ENCODE measurements at places on chromosomes 12 and 14.
A peak's percentile ranks its signal among the peaks of the same experiment; 100 is the strongest.

DNA sequence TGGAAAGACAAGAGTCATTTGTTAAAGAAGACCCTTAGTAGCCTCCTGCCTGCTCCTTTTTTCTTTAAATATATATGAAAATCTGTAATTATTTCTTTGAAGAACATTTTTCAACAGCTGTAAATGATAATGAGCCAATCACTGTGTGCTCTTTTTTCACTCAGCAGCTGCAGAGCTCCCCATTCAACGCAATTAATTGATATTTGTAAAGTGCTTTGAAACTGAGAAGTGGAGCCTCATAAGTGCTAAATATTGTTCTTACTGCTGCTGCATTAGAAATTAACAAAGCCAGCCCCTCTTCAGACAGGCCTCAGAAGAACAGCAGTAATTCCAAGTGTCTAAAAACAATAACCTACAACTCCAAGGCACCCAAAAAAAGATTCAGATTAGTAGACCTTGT is 224.3 kb downstream of the GXYLT1 start:
- DNase-seq, result no peak

DNA sequence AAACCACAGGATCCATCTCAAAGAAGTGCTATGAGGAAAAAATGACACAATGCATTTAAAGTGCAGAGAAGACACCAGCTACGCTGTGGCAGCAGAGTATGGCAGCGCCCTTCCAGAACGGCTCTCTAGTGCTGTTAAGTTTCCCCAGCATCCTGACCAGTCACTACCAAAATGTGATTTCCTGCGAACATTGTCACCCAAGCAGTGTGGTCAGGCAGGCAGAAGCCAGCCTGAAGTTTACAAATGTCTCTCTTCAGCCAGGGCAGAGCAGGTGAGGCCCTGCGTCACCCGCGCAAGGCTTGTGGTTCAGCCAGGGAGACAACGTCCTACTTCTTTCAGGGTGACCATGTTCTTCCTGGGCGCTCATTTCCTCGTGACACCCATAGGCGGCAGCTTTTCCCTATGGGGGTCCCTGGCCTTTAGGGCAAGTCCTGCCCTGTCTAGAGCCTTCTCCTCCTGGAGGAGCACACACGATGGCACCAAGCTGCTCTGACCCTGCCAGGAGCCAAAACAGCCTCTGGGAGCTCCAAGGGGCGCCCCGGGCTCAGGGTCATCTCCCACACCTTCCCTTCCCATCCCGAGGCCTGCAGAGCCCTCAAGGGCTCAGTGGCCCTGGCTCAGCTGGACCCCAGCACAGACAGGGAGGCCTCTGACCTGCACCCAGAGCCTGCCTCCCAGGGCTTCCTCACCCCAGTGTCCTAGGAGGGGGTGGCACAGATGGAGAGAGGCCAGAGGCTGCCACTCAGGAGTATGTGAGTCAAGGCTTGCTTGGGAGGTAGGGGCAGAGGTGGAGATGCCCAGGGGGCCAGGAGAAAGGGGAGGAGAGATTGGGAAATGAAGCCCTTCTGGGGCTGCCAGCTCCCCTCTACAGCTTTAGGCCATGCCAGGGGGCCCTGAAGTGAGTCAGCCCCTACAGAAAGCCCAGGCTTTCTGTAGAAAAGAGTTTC is 41.9 kb downstream of the PSMA6 start:
- peak; percentile 47 for DNase-seq

DNA sequence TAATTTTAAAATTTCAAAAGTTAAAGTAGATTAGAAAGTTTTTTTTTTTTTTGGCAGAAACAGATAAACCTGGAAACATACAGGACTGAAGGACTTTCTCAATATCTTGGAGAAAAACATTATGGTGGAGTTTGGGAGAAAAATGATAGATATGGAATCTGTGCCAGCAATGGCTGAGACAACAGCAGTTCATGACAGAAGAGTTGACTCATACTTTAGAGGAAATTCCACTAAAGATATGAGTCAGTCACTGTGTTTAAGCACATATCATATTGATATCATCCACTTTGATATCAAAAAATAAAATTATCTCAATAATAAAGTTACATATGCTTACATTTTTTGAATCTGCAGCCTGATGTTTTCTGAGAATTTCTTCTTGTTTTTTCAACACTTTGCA is 193.9 kb upstream of the OR4E1 start:
- no peak for DNase-seq

GRCh38 chr14:104182857-104183425 is 44.6 kb downstream of the KIF26A start:
- DNase-seq, result no peak

- DNase-seq, result no peak
Measured at GRCh38 chr14:34782031-34782430, 67.6 kb upstream of the CFL2 start.

- DNase-seq, result no peak
Measured at GRCh38 chr12:69500631-69501030, 30.4 kb downstream of the FRS2 start.

- peak; percentile 56 for DNase-seq
Measured at GRCh38 chr14:91244501-91244901, at the start of gene GPR68. Gene GPR68, minus strand, starts transcription at chr14:91244704. Its CDS starts 9,654 bp downstream, at chr14:91235050.

- DNase-seq, result peak; percentile 58
Measured at GRCh38 chr14:39488600-39488999, 56.4 kb upstream of the FBXO33 start.

DNA sequence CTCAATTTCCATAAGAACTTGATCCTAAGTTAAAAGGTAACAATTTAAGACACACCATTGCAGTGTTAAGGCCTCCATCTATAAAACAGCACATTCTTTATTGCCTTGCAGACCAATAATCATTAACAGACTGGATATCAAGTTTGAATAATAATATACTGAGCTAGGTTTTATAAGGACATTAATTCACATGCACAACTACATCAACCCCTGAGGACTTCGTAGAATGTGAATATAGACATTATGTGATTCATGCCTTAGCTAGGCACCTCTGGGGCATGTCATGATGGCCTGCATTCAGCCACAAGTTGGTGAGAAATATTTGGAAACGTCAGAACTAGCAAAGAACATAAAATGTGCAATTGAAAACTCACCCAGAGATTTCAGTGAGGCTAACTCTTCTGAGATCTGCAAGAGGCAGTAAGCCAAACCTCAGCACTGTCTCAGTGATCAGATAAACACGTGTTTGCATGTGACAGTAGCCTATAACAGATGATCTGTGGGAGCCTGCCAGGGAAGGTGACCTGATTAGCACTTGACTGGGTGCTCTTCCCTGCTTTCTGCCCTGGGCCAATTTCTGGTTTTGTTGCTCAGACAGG is 492.2 kb downstream of the FLRT2 start:
- no peak for DNase-seq

GRCh38 chr12:9260931-9261330 is 52.7 kb upstream of the PZP start:
- DNase-seq, result no peak

GRCh38 chr12:109385339-109386058 is 37.8 kb downstream of the MYO1H start:
- no peak for DNase-seq

- DNase-seq, result no peak
Measured at GRCh38 chr14:55352201-55352600, 59.4 kb downstream of the ATG14 start.

DNA sequence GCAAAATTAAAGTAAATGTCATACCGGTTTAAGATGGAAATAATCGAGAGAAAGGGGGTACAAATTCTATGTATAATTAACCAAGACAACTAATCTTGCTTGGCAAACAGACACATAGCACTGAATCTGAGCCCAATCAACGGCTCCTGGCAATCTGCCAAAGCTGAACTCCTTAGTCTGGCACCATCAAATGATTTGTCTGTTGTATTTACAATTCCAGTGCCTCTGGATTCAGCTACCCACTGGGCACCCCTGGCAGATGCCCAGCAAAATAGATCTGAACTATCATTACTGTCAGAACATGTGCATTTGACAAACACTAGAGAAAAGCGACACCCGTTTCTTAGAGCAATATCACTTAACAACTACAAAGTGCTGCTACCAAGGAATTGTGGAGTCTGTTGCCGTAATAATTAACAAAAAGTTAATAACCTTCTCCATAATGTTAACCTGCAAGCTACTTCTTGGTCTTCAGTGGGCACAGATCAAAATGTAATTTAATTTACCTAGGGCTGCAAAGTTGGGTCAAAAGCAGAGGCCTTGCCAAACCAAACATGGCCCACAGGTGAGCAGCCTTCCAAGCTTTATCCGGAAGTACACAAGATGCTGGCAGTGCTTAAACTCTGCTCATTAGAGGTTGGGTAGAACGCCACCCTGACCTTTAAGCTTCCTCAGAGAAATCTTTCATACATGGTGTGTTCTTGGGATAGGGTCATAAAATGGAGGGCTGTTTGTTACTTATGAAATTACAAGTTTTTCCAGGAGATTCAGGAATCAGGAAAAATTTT is 7.6 kb downstream of the EGLN3 start:
- DNase-seq, result no peak

GRCh38 chr12:122081697-122082221 is 3.2 kb downstream of the MLXIP start:
- DNase-seq, result no peak

DNA sequence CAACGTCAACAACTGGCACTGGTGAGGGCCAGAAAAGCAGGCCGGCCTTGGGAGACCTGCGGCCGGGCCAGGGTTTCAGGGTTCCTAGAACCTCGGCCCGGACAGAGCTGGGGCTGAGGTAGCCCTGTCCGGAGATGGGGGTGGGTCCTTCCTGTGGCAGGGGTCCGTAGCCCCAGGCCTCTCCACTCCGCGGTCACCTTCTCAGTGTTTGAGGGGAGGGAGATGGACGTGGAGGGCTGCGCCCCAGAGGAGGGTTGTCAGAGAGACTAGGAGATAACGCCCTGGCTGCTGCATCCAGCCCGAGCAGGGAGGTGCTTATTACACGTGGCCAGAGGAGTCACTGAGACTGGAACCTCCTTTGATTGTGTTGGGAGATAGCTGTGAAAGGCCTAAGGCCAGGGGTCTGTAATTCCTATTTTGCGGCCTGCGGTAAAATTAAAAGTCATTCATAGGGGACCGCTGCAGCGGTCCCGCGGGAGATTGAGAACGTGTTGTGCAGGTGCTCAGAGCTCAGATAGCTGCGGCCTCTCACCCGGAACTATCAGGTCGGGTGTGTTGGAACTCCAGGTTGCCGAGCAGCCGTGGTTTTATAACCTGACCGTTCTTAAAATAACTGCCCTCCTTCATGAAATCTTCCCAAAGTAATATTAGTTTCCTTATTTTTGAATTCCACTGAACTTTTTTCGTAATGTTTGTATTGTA is 507 bp downstream of the AHSA1 start:
- no peak for DNase-seq

GRCh38 chr12:14185427-14186192 is 179.9 kb upstream of the ATF7IP start:
- DNase-seq, result no peak

- DNase-seq, result no peak
Measured at GRCh38 chr12:106181401-106182114, 42.8 kb upstream of the NUAK1 start.

DNA sequence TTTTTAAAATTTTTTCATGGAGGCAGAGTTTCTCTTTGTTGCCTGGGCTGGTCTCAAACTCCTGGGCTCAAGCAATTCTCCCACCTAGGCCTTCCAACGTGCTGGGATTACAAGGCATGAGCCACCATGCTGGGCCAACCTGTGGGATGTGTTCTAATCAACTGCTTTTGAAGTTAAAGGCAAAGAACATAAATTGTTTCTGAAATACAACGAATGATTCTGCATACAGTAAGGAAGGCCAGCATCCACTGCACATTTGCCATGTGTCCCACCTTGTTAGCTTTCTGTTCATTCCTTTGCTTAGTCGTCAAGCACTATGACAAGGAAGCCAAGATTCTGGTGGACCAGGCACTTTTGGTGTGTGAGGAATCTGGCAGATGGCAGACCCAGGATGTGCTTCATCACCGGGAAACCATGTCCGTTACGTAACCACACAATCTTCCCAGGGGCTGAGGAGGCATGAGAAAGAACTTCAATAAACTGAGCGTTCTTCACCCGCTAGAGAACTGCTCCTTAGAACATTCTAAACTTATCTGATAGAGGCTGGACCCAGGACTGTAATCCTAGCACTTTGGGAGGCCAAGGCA is 24.5 kb downstream of the MOK start:
- DNase-seq, result no peak

GRCh38 chr14:33404964-33405574 is 466.4 kb downstream of the NPAS3 start:
- no peak for DNase-seq

GRCh38 chr12:128801879-128802391 is 21.8 kb downstream of the SLC15A4 start:
- no peak for DNase-seq

- DNase-seq, result no peak
Measured at GRCh38 chr14:64502887-64503433, 678 bp downstream of the ZBTB25 start.

All from H1 (cell line).